ENCODE measurements at places on chromosomes 7 and 10. TPM values are rescaled to one million over a fixed set of nuclear protein-coding genes. Genes with fewer than 3 reads are reported as not detected.

Gene FAM171A1
- 8.0 TPM for total RNA-seq

Gene CADPS2
- not detected for total RNA-seq

Gene SLC18A3
- total RNA-seq = not detected

Gene SPDYE9
- not detected for total RNA-seq

Gene BMPER
- total RNA-seq = not detected

Gene GNGT1
- total RNA-seq = not detected

Gene LRRC18
- not detected for total RNA-seq

Gene NFKB2
- total RNA-seq = 104 TPM

Gene FLNC
- total RNA-seq = not detected

Gene GRM3
- not detected for total RNA-seq

Gene HACD1
- total RNA-seq = 0.61 TPM

Gene CNPY1
- not detected for total RNA-seq

Gene SPDYE2
- 0.28 TPM for total RNA-seq

Gene AGAP9
- total RNA-seq = 4.3 TPM

Gene FAM13C
- not detected for total RNA-seq

Gene PNLIPRP2
- not detected for total RNA-seq

Gene MSS51
- total RNA-seq = 4.8 TPM

Gene IDE
- 17.9 TPM for total RNA-seq

Gene HSPB1
- total RNA-seq = 47.9 TPM

Gene SYT15B
- total RNA-seq = not detected

Gene SPACDR
- 5.9 TPM for total RNA-seq

Gene ZNF425
- 1.0 TPM for total RNA-seq

Gene CYP3A7
- not detected for total RNA-seq

Gene LSM8
- total RNA-seq = 48.4 TPM

Gene C10orf62
- total RNA-seq = not detected

Gene LARP4B
- total RNA-seq = 99.8 TPM

Gene RSPH10B2
- 1.0 TPM for total RNA-seq

Gene SLC13A1
- total RNA-seq = not detected

Gene SORBS1
- 0.72 TPM for total RNA-seq
